COLO829 (cell line): ENCODE measurements at places on chromosomes 1 and 21.

GRCh38 chr21:25313829-25314228 is 293.5 kb downstream of the MRPL39 start:
- DNase-seq: peak; percentile 15

GRCh38 chr1:92169214-92170005 is 48.3 kb upstream of the C1orf146 start:
- no peak for DNase-seq

GRCh38 chr1:43706598-43707189 is 642 bp upstream of the ST3GAL3 start:
- DNase-seq: no peak

DNA sequence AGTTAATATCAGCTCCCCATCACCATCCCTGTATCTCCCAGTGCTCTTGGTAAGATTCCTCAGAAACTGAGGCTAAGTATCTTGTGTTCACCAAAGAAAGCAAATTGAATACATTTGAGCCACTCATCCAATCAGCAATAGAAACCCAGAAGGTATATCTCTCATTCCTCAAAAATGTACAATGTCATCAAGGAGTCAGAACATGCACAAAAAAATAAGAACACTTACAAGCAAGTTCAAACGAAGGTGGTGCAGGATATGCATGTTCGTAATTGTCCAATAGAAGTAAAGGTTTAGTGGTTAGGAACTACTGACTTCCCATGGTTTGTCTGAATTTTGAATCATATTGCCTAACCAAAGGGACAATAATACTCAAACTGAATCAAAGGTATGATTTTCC is 24.3 kb downstream of the RXRG start:
- no peak for DNase-seq

GRCh38 chr1:170707959-170708655 is 44.2 kb downstream of the PRRX1 start:
- DNase-seq: peak; percentile 94

DNA sequence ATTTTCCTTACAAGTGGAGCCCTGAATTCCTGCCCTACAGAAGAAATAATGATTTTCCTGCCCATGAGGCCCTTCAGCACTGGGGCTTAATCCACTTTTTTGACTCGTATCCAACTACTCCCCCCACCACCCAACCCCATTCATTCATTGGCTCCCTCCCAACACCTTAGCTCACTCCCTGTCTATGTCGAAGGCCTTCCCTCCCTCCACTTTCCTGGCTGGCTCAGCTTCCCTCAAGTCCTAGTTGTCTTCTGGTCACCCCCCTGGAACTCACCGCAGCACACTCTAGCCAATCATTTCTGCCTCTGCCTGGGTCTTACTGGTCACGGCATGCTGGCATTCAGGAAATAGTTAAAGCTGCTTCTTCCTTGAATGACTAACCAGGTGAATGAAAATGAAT is 118.9 kb downstream of the PGBD5 start:
- DNase-seq: no peak

GRCh38 chr21:24200052-24200451 is 1407.2 kb downstream of the MRPL39 start:
- no peak for DNase-seq

DNA sequence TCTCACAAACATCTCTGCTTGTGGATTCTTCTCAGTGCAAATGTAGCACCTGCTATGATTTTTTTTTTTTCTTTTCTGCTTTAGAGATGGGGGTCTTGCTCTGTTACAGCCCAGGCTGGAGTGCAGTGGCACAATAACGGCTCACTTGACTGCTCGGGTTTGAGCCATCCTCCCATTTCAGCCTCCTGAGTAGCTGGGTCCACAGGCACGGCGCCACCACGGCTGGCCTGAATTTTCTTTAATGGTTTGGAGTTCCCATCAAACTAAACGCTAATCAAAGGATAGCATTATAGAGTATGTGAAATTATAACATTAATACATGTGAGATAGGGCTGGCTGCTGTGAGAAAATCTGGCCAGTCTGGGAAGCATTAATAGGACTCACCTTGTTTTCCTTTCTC is 7.2 kb upstream of the PTGER3 start:
- no peak for DNase-seq

DNA sequence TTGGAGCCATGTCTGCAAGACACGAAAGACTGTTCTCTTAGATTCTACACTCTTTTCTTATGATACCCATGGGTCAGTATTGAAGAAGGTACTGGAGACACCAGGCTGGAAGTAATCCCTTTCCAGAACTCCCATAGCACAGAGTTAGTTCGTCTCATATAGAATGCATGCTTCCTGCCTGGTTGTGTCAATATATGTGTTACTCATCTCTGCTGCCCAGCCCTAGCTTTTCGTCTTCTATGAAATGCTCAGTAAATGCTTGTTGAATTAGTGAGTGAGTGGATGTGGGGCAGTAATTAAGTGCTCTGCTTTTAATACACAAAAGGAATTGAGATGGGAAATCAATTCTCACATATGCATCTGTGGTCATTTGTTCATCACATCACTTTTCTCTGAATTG is 32.1 kb downstream of the ADCY10 start:
- no peak for DNase-seq
